ENCODE measurements at places on chromosomes 5 and 9.

DNA sequence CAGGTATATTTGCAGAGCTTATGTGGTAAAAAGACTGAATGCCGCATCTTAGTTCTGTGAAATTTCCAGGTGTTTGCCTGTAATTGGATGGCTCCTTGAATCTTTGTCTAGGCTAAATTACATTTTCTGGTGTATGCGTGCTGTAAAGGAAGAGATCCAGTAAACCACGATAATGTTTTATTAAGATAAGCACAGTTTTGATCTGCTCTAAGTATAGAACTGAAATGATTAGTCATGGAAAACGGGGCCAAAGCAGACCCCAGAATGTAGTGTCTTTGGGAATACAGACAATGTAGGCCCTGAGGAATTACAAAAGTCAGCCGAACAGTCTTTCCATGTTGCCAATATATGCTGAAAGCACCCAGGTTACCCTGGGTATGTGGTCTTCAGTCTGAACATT, 257.3 kb downstream of the FANCC start:
- no peak for DNase-seq

GRCh38 chr5:28810751-28811136, 1772.4 kb upstream of the CDH9 start:
- DNase-seq, result no peak

DNA sequence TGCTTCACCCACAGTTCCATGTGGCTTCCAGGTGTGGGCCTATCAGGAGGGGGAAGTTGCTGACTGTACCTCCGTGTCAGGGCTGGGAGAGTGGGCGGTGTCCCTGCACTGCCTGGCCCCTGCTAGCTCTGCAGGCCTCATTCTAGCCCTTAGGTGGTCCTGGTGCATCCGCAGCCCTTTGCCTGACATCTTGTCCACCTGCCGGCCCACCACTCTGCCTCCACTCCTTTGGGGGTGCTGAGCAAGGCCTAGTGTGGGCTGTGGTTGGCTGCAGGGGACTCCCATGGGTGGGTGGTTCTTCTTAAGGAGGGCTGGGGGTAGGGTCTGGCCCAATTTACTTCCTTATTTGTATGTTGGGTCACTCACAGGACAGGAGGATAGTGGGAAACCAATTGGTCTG, 66.9 kb downstream of the HSPA4 start:
- no peak for DNase-seq

DNA sequence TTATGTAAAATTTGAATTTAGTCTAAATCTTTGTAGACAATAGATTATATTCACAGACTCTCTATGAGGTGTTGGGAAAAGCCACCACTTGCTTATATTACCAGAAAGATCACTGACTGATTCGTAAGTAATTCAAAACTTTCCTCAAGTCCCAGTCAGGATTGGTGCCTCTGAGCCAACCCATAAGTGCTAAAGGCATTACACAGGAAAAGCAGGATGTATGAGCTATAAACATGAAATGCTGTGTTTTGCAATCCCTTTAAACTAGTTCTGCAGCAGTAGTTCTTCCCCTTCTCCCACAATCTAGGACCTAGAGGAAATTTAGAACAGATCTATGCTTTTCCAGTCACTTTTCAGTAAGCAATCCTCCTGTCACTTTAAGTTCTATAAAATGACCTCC, 48.0 kb downstream of the SHLD3 start:
- no peak for DNase-seq

GRCh38 chr5:3392306-3392939, 203.2 kb upstream of the IRX1 start:
- DNase-seq, result no peak

GRCh38 chr9:120438111-120438510, 141.9 kb downstream of the CDK5RAP2 start:
- DNase-seq, result no peak

DNA sequence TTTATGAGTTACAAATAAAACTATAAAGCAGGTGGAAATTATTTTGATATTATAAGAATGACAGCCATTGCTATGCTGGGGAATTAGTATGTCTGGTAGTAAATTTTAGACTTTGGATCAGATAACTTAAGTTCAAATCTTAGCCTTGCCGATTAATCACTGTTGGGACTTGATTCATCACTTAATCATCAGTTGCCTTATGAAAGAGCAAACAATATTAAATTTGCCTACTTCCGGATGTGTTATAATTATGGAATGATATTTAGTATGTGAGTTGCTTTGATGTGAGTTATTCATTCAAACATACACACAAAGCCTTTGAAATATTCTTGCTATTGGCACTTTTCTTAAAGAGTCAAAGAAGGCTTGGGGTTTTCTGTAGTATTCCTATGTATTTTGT, 717.7 kb downstream of the BRINP1 start:
- DNase-seq, result no peak

DNA sequence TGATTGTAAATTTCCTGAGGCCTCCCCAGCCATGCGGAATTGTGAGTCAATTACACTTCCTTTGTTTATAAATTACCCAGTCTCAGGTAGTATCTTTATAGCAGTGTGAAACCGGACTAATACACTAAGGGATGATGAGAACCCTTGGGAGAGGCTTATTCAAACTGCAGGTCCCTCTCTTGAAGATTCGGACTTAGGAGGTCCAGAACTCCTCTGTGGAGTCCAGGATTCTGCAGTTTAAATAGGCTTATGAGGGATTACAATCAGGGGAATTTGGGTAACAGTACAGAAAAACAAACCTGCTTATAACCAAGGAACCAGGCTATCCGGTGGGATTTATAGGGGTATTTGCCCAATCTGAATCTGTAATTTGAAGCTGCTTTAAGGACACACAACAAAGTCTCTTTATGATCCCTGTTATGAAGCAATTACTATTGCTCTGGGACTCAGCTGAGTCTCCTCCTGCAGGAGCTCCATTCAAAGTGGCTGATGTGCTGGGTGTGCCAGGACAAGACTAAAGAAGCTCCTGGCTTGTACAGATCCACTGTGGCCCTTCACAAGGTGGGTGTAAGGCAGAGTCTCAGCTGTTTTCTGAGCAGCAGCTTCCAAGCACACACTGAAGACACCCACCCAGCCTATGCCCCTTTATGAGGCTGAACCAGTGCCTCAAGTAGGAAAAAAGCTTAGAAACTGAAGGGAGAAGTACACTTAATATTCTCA, 41.8 kb upstream of the LHFPL2 start:
- DNase-seq, result no peak

DNA sequence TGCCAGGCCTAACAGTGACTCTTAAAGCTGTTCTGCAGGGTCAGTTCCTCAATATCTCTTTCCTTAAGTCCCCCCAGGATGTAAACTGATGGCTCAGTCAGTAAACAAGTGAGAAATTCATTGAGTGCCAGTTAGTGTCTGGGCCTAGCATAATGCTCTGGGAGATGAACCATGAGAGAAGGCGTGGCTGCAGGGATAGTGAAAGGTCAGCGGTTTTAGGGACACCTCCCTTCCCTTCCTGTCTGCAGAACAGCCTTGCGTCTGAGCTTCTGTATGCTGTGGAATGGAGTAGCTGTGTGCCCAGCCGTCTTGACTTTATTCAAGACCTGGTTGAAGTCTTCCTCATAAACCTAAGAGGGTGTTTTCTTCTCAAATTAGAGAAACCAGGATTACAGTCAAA, 46.7 kb upstream of the DMRT3 start:
- DNase-seq, result no peak

GRCh38 chr5:105874316-105874715, 1796.4 kb downstream of the EFNA5 start:
- DNase-seq, result no peak

DNA sequence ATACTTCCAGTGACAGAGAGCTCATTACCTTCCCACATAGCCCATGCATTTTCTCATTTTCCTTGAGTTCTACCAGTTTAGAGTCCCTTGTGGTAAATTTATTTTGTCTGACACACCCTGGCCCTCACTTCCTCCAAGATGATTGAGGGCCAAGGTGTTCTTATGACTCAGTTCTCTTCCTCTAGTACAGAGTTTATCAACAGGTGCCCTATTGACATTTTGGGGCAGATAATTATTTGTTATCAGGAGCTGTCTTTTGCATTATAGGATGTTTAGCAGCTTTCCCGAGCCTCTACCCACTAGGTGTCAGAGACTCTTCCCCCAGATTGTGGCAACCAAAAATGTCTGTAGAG, 7.1 kb downstream of the SLC36A3 start:
- no peak for DNase-seq

GRCh38 chr9:97918611-97919010, 3.7 kb downstream of the TRMO start:
- no peak for DNase-seq

GRCh38 chr9:135116881-135117280, 29.4 kb downstream of the OLFM1 start:
- DNase-seq, result no peak

DNA sequence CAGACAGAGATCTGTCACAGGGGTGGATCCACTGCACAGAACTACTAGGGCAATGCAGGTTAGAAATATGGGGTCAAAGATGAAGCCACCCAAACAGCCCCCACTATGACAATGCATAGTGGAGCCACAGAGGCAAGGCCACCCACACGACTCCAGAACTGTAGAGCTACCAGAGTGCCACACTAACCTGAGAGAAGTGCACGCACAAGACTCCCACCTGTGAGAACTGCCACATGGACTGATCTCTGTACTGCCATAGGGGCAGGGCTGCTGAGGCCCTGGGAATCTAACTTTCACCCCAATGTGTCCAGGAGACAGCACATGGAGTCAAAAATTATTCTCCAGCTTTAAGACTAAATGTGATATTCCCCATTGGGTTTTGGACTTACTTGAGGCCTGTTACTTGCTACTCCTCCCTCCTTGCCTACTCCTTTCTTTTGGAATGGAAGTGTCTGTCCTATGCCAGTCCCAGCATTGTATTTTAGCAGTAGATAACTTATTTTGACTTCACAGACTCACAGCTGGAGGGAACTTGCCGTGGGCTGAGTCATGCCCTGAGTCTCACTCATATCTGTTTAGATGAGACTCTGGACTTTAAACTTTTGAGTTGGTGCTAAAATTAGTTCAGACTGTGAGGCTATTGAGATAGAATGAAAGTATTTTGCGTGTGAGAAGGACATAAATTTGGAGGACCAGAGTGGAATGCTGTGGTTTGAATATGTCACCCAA, 853.3 kb downstream of the MAT2B start:
- DNase-seq, result no peak

DNA sequence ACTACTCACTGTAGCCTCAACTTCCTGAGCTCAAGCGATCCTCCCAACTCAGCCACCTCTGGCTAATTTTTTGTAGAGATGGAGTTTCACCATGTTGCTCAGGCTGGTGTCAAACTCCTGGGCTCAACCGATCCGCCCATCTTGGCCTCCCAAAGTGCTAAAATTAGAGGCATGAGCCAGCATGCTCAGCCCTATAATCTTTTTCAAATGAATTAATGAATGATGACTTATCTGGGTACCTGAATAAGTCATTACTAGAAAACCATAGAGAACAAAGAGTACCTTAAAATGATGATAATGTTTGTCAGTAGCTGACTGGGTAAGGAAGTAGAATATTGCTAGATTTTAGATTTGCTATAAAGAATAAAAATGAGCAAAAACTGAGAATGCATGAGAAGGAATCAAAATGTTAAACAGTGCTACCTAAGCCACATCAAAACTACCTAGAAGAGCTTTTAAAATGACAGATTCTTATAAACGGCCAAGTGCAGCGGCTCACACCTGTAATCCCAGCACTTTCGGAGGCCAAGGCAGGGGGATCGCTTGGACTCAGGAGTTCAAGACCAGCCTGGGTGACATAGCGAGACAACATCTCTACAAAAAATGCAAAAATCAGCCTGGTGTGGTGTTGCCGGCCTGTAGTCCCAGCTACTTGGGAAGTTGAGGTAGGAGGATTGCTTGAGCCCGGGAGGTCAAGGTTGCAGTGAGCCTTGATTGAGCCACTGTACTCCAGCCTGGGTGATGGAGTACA, 13.6 kb downstream of the FNBP1 start:
- no peak for DNase-seq

DNA sequence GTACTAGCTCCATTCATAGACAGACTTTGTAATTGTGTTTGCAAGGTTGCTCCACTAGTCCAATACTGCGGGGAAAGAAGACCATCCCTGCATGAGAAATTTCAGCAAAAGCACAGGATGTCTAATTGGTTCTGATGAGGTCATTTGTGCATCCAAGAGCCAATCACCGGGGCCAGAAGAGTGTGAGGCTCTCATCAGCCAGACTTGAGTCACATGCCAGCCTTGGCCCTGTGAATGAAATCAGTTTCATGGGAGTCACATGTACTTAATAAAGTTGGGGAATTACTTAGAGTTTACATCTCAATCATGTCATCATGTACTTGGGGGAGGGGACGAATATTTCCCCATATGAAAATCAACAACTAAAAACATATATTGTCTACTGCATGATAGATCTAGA, 1236.0 kb downstream of the MAT2B start:
- DNase-seq, result no peak

DNA sequence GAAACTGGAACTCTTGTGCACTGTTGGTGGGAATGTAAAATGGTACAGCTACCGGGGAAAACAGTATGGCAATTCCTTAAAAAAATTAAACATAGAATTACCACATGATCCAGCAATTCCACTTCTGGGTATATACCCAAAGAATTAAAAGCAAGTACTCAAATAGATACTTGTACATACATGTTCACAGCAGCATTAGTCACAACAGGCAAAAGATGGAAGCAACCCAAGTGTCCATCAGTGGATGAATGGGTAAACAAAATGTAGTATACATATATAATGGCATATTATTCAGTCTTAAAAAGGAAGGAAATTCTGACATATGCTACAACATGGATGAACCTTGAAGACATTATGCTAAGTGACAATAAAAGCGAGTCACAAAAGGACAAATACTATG, 7.4 kb upstream of the SLC22A5 start:
- DNase-seq, result no peak

- DNase-seq, result no peak
Observed at GRCh38 chr9:134717924-134718645, 76.5 kb downstream of the COL5A1 start.

DNA sequence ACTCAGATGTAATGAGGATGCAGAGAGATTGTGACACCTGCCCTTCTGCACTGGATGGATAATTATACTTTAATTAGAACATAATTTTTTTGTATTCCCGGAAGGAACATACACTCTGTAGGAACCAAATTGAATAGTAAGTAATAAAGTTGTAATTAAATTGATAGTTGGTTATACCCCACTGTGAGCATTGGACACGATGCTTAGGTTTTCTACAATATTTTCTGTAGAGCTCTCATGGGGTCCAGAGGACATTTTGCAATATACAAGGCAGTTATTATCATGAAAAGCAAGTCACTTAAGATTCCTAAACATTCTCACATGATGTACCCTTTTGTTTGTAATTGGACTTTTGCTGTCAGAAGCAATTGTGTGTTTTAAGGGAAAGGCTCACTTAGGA, 63.4 kb downstream of the DIRAS2 start:
- DNase-seq, result no peak

GRCh38 chr9:136611119-136611518, 51.6 kb upstream of the EGFL7 start:
- DNase-seq, result no peak

Measured in effector CD4-positive, alpha-beta T cell (primary cell).